ENCODE measurements at places on chromosomes 6 and 20.
A peak's percentile ranks its signal among the peaks of the same experiment; 100 is the strongest.

- DNase-seq: no peak
Observed at GRCh38 chr6:1129131-1129530, 182.8 kb upstream of the FOXQ1 start.

DNA sequence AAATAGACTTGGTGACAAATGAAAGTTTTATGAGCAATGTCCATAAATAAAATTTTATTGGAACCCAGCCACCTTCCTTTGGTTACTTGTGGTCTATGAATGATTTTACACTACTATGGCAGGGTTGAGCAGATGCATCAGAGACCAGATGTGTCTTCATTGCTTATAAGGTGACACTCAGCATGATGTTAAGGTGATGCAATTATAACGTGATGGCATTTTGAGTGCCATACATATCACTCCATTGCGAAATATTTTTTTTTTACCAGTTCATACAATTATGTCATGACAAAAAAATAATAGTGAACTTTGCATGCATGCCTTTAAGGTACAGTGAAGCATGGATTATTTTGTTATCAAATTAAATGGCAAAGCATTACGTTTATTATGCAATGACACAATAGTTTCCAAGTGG, 96.0 kb downstream of the ADTRP start:
- DNase-seq: no peak

DNA sequence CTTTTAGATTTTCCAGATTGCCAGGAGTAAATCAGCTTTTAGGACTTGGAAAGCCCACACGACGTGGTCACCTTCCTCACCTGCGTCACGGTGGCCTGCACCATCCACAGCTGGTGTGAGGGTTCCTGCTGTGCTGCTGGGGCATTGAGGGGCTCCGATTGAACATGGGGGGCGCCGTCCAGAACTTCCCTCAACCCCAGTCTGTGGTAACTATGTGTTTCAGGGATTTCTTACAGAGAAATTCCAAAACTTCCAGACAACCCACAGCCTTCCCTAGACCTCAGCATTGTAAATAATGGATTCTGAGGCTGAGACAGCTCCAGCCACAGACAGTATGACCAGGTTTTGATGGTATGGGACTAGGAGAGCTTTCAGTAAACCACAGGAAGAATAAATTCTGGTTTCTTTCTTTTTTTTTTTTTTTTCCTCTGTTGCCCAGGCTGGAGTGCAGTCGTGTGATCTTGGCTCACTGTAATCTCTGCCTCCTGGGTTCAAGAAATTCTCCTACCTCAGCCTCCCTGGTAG, 46.7 kb upstream of the IRF4 start:
- no peak for DNase-seq

GRCh38 chr6:5638666-5639065, 368.1 kb downstream of the NRN1 start:
- no peak for DNase-seq

- DNase-seq: no peak
Observed at GRCh38 chr6:82775361-82775760, 290.3 kb downstream of the UBE3D start.

- DNase-seq: no peak
Observed at GRCh38 chr6:89745716-89746115, 73.9 kb downstream of the MDN1 start.

- no peak for DNase-seq
Observed at GRCh38 chr6:20907486-20908071, 373.3 kb downstream of the CDKAL1 start.

GRCh38 chr20:42309050-42309449, 690.9 kb upstream of the CHD6 start:
- no peak for DNase-seq

GRCh38 chr6:79117752-79118151, 39.7 kb upstream of the PHIP start:
- no peak for DNase-seq

DNA sequence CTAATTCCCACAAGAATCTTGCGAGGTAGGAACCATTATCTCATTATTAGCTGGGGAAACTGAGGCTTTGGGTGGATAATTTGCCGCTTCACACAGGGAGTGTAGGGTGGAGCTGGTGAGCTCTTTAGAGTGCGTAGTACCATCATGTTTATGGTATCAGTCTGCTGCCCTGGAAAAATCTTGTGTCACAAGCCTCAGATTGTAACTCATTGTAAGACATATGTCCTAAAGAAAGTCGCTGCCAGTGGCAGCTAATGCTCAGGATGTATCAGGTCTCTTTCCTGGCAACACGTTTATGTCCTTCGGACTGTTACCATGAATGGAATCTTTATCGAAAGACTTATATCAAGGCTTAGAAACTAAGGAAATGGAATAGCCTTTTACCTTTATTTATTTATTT, 1.9 kb downstream of the ZFAND3 start:
- no peak for DNase-seq

- no peak for DNase-seq
Observed at GRCh38 chr6:117555262-117555849, 47.0 kb downstream of the GOPC start.

GRCh38 chr6:160129881-160130615, 8.4 kb downstream of the SLC22A1 start:
- DNase-seq: no peak

DNA sequence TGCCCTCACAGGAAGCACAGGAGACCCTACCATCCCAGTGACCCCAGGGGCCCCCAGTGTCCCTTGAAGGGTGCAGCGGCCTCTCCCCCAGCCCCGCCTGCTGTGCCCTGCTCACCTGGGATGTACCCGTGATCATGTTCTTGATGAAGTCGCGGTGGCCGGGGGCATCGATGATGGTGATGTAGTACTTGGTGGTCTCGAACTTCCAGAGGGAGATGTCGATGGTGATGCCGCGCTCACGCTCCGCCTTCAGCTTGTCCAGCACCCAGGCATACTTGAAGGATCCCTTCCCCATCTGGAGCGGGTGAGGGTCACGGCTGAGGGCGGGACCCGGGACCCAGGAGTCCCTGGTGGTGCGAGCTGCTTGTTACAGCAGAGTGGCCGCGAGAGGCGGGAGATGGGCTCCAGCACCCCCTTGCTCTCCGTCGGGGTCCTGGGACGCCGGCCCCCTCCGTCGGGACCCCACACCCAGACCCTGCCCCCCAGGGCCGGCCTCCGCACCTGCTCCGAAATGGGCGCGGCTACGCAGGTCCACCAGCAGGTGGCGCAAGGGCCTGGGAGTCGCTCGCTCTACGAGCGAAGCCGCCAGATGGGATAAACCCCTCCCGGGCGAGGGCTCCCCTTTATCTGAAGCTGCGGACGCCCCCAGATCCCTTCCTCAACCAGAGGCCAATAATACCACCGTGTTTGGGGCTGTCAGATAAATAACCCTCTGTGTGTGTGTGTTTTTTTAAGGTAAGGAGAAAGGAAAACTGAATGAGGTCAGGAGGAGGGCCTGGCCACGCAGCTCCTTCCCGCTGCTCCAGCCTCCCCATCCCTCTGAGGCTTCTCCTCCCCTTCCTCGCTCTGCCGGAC, 2.9 kb downstream of the EEF1A2 start:
- DNase-seq: peak; percentile 23

GRCh38 chr6:31651602-31652191, 764 bp downstream of the BAG6 start:
- no peak for DNase-seq

DNA sequence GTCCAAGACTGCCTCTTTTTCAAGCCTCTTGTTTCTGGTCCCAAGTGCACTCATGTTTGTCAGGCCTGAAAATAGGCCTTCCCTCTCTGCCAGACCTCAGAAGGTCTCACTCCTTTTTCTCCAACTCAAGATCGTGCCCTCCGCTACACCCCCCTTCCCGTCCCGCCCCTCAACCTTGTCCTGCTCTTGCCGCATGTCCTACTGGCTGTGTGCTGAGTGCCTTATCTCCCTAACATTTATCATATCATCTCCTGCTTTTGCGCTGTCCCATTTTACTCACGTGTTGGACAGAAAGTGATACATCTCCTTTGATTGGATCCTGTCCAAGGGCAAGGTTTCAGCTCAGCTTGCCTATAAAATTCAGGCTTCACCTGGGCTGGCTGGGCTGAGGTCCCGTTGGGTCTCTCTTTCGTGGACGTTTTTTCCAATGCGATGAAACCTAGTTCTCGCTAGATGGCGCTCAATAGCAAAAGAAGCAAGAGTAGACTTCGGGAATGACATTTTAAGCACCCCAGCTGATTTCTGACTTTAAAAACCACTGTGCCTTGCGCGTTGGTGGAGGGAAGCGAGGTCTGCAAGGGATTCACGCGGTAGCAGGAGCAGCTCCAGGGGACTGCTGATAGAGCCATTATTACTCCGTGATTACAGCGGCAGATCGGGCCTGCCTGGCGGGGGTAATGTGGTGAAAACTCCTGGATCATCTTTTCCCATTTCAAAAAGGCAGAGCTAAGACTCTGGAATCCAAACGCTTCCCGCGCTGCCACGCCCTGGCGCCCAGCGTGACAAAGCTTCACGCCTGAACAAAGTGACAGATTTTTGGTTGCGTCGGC, 137.6 kb downstream of the IMPG1 start:
- DNase-seq: no peak

- DNase-seq: no peak
Observed at GRCh38 chr20:32193996-32194395, 13.5 kb downstream of the PLAGL2 start.

GRCh38 chr6:16270178-16270794, 31.9 kb downstream of the GMPR start:
- DNase-seq: no peak

DNA sequence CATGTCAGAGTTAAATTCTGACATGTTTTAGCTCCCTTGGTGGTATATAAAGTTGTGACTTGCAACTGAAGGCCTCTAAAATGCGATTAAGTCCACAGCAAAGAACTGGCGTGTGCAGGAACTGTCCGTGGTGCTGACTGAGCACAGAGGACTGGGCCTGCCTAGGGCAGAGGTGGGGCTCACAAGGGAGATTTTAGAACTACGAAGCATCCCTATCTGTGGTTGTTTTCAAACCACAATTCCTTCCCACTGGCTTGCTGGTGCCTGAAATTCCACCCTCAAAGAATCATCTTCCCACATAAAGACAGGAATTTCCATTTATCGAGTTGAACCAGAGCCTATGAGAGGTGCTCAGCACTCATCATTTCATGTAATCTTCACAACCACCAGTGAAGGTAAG, 30.1 kb downstream of the RIMS4 start:
- DNase-seq: no peak

DNA sequence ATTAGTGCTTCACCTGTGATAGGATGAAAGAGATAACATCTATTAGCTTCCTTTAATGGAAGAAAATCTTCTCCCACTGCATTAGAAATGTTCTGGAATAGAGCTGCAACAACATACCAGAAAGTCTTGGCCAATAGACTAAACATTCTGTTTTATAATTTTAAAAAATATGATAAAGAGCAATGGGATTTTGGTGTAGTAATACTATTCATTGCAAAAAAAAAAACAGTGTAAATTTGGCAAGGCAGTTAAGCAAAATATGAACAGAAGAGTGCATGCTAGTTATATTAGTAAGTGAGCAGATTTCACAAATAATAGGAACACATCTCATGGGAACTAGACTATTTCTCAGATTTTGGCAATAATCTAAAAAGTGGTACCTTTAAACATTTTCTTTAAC, 43.3 kb downstream of the SOX4 start:
- no peak for DNase-seq

DNA sequence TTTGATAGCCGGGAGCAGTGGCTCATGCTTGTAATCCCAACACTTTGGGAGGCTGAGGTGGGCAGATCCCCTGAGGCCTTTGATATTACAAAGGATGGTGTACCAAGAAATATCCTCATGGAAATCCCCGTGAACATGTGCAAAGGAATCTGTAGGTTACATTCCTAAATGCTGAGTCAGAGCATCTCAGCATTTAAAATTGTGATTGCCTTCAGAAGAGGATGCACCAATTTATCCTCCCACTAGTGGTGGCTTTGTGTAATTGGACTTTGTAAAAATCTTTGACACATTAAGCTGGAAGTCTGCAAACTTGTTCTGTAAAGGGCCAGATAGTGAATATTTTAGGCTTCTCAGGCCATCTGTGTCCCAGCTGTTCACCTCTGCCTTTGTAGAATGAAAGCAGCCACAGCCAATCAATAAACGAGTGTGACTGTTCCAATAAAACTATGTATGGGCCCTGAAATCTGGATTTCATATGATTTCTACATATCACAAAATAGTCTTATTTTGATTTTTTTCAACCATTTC, 11.8 kb downstream of the TMEM14B start:
- no peak for DNase-seq

DNA sequence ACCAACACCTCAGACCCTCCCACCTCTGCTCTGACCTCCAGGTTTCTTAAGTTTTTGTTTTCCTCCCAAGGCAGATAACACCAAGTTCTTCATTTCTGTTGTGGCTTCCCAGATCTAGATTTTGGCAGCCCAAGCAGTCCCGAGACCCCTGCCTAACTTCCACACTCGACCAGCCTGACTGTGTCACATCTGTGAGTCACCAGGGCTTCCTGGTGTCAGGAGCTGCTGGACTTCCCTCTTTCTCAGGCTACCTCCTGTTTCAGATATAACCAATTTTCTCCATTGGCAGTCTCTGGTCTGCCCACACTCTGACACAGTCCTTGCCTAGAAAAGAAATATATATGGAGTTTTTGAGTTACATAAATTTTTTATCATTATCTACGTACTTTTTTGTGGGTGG, 46.1 kb upstream of the CCN6 start:
- no peak for DNase-seq

GRCh38 chr6:5208471-5208971, 52.2 kb downstream of the LYRM4 start:
- no peak for DNase-seq

DNA sequence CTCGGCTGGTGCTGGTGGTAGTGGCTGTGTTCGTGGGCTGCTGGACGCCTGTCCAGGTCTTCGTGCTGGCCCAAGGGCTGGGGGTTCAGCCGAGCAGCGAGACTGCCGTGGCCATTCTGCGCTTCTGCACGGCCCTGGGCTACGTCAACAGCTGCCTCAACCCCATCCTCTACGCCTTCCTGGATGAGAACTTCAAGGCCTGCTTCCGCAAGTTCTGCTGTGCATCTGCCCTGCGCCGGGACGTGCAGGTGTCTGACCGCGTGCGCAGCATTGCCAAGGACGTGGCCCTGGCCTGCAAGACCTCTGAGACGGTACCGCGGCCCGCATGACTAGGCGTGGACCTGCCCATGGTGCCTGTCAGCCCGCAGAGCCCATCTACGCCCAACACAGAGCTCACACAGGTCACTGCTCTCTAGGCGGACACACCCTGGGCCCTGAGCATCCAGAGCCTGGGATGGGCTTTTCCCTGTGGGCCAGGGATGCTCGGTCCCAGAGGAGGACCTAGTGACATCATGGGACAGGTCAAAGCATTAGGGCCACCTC, 8.8 kb downstream of the NPBWR2 start:
- no peak for DNase-seq

GRCh38 chr6:78589436-78589835, 277.9 kb upstream of the IRAK1BP1 start:
- DNase-seq: no peak

DNA sequence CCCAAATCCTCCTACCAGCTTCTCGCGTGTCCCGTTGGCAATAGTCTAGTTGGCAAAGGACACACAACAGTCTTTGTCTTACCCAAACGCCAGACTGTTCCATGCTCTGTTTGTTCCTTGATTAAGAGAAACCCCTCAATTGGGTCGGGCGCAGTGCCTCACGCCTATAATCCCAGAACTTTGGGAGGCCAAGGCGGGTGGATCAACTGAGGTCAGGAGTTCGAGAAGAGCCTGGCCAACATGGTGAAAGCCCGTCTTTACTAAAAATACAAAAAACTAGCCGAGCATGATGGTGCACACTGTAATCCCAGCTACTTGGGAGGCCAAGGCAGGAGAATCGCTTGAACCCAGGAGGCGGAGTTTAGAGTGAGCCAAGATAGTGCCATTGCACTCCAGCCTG, 153.7 kb downstream of the GRM4 start:
- DNase-seq: no peak
